Cardiac muscle cell (in vitro differentiated cells and primary cell): ENCODE measurements at places on chromosomes 4 and X. TPM values are rescaled to one million over a fixed set of nuclear protein-coding genes. Genes with fewer than 3 reads are reported as not detected.

DNA sequence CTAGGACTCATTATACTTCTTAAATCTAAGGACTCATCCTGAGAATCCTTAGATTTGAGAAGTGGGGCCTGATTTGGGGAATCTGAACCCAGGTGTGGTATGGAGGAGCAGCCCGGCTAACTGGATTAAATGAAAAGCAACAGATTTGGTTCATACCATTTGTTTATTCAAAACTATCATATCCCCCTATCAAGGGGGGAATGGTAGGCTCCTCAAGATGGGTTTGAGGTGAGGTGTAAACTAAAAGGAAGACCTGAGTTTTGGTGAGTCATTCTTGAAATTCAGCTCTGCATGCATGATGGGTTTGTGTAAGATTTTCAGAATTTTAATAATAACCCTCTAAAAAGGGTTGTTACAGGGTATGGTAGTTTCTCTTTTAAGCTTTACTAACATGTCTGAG, 53.4 kb downstream of the CASP6 start:
- no peak overlapping the region for H3K4me3 ChIP-seq
- DNase-seq, result no peak
- no peaks in the 10 kb centered on the region for H3K36me3 ChIP-seq

DNA sequence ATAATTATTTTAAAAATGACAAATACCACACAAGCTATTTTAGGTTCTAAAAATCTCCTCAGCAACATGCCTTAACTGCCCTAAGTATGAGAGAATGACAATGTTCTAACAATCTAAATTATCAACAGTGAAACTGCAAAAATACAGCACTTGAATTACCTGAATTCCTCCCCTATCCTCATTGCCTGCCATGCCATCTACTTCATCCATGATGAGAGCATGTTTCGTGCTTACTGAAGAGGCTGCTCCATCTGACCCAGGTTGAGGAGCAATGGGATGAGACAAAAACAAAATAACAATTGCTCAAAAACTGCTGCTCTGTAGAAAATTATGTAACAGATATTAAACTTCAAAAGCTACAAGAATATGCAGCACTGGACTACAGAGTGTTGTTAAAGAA, 63.3 kb downstream of the RFC1 start:
- no peak overlapping the region for H3K27ac ChIP-seq
- no peak overlapping the region for H3K4me3 ChIP-seq
- no peaks in the 10 kb centered on the region for H3K27me3 ChIP-seq

- H3K27ac ChIP-seq, result no peak overlapping the region
- H3K36me3 ChIP-seq, result no peaks in the 10 kb centered on the region
- H3K4me3 ChIP-seq, result no peak overlapping the region
- no peaks in the 10 kb centered on the region for H3K27me3 ChIP-seq
- peak; percentile 94 for DNase-seq
Observed at GRCh38 chrX:110082161-110082560, 79.2 kb downstream of the TMEM164 start.

DNA sequence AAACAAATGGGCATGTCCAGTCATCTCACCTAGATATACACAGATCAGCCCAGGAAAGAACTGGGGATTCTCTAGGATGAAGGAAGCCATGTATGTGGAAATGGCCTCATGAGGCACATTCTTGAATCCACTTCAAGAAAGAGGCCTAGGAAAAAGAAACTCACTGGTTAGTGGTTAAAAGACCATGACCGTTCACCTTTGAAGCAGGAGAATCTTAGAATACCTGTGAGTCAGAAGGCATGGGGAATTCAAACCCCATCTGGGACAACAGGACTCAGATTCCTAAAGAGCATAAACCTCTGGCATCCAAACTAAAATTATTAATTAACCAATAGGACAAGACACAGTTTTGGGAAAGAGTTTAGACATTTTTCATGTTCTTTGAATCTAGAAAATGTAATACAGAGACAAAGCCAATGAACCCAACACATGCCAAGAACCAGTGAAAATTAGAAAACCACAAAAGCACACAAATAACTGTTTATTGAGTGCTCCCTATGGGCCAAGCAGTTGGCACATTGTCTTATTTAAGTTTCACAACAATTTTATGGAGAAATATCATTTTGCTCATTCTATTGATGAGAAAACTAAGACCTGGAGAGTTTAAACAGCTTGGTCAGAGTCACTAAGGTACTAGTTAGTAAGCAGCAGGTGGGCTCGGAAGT, 97.5 kb downstream of the NPNT start:
- peaks cover 8% of the 10 kb centered on the region for H3K4me1 ChIP-seq
- H3K4me3 ChIP-seq, result no peak overlapping the region
- H3K36me3 ChIP-seq, result no peaks in the 10 kb centered on the region
- DNase-seq, result no peak

GRCh38 chrX:140507982-140508305, 3.1 kb upstream of the SOX3 start:
- H3K4me1 ChIP-seq, result no peaks in the 10 kb centered on the region
- H3K4me3 ChIP-seq, result no peak overlapping the region
- no peak overlapping the region for H3K27ac ChIP-seq
- H3K27me3 ChIP-seq, result peaks cover 99% of the 10 kb centered on the region

GRCh38 chr4:54542540-54543041, 115.2 kb upstream of the KIT start:
- DNase-seq, result no peak
- H3K27ac ChIP-seq, result no peak overlapping the region
- H3K36me3 ChIP-seq, result no peaks in the 10 kb centered on the region
- H3K27me3 ChIP-seq, result peaks cover 3% of the 10 kb centered on the region
- H3K4me3 ChIP-seq, result no peak overlapping the region
- peaks cover 17% of the 10 kb centered on the region for H3K4me1 ChIP-seq

DNA sequence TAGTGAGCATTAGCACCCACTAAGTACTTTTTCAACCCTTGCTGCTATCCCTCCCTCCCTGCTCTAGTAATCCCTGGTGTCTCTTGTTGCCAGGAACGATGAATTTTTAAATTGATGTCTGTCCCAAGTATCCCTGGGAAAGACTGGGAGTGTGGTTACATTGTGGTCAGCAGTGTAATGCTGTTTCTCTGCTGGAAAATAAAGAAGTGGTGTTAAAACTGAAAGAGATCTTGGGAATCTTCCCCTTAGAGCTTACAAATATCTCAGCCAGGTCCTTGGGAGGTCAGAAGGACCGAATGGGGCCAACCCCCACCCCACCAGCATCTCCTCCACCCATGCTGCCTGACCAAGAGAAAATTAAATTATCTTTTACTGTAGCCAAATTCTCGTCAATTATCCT, 174.5 kb upstream of the MXRA5 start:
- DNase-seq, result peak; percentile 30
- H3K4me1 ChIP-seq, result no peaks in the 10 kb centered on the region
- no peak overlapping the region for H3K27ac ChIP-seq
- no peaks in the 10 kb centered on the region for H3K27me3 ChIP-seq
- H3K4me3 ChIP-seq, result no peak overlapping the region
- H3K36me3 ChIP-seq, result no peaks in the 10 kb centered on the region

GRCh38 chr4:108303488-108304177, 134.9 kb upstream of the LEF1 start:
- no peaks in the 10 kb centered on the region for H3K4me1 ChIP-seq
- no peak overlapping the region for H3K4me3 ChIP-seq
- H3K27ac ChIP-seq, result no peak overlapping the region
- DNase-seq, result no peak
- H3K27me3 ChIP-seq, result no peaks in the 10 kb centered on the region

DNA sequence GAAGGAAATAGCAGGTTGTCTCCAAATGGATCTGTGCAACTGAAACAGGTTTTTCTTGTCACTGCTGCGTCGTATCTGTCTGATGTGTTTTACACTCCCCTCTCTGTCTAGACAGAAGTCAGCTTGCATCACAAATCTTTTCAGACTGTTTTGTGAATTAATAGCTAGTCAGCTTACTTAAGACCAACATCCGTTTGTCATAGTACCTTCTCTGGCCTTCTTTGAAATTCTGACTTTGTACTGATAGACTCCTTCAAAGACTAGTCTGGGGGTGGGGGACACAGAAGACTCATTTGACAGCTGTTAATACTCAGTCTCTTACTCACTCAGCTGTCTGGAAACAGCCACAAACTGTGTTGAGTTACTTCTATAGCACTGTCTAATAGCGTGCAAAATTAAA, 197.8 kb downstream of the PALLD start:
- DNase-seq, result peak; percentile 60
- H3K4me3 ChIP-seq, result no peak overlapping the region
- H3K4me1 ChIP-seq, result no peaks in the 10 kb centered on the region
- H3K27ac ChIP-seq, result peak overlapping the region; percentile 2

GRCh38 chr4:61741327-61742096, 541.4 kb downstream of the ADGRL3 start:
- DNase-seq, result peak; percentile 25
- no peak overlapping the region for H3K4me3 ChIP-seq
- no peaks in the 10 kb centered on the region for H3K36me3 ChIP-seq

DNA sequence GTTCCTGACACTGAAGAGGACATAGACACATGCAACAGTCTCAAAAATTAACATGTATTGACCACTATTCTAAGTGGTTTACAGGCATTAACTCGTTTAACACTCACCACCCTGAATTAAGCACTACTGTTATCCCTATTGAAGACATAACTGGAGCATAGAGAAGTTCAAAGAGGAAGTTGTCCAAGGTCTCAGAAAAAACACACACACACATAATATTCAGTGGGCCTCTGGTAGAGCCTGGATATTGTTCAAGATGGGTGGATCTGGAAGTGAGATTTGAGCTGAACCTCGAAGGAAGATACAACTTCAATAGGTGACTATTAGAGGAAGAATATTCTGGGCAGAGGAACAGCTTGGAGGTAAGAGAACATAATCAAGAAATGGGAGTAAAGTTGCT, 334.9 kb downstream of the HNRNPD start:
- no peak overlapping the region for H3K27ac ChIP-seq
- H3K36me3 ChIP-seq, result no peaks in the 10 kb centered on the region
- H3K27me3 ChIP-seq, result peaks cover 11% of the 10 kb centered on the region
- H3K4me1 ChIP-seq, result peaks cover 5% of the 10 kb centered on the region
- no peak overlapping the region for H3K4me3 ChIP-seq

DNA sequence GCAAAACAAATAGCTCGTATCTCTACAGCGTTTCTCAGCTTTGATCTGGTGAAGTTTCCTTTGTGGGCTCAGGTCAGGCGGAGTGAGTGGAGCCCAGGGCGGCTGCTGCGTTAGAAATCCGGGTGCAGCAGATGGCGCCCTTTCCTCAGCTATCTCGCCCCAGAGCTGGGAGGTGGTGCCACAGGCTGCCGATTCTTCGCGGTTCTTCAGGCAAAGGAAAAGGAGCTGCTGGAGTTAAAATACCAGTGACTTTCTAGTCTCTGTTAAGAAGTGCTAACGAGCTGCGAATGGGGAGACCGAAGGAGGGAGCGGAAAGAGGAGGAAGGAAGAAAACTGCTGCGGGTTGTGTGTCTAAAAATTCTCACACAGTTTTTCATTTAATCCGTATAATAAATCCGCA, 114.6 kb downstream of the CPE start:
- peaks cover 12% of the 10 kb centered on the region for H3K36me3 ChIP-seq
- H3K4me1 ChIP-seq, result peaks cover 2% of the 10 kb centered on the region
- DNase-seq, result peak; percentile 88
- no peak overlapping the region for H3K27ac ChIP-seq
- H3K4me3 ChIP-seq, result no peak overlapping the region

GRCh38 chrX:10420134-10420533, 200.3 kb downstream of the MID1 start:
- H3K27ac ChIP-seq, result no peak overlapping the region
- DNase-seq, result no peak
- H3K4me1 ChIP-seq, result no peaks in the 10 kb centered on the region
- no peaks in the 10 kb centered on the region for H3K36me3 ChIP-seq
- H3K4me3 ChIP-seq, result no peak overlapping the region
- no peaks in the 10 kb centered on the region for H3K27me3 ChIP-seq

DNA sequence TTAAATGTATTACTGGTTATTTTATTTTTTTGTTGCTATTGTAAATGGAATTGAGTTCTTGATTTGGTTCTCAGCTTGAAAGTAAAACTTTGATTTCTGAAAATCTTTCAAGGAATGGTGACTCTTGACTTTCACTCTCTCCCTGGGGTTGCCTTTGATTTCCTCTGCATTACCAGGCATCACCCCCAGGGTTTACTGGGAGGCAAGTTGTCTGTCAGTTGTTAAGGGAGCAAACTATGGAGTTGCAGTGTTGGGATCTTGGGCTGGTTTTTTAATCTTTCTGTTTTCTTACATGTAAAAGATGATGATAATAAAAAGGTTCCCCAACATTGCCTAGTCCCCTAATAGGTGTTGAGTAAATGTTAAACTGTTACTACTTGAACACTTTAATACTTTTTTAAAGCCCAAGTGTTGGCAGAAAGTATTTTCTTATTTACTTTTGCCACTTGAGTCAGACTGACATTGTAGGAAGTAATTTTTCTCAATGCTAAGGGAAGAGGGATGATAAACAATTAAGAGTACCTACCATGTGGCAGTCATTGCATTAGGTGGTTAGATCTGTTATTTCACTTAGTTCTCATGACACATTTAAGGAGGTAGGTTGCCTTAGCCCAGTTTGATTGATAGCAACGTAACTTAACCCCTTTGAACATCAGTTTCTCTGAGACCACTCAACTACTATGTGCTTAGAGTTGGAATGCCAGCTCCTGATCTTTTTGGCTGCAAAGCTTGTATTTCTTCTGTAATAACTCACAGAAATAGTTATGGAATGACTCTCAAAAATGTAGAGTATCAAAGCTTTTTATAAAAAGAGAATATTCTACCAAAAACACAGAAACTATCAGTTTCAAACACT, 67.1 kb downstream of the DCLK2 start:
- H3K4me1 ChIP-seq, result no peaks in the 10 kb centered on the region
- DNase-seq, result no peak
- H3K4me3 ChIP-seq, result no peak overlapping the region
- no peaks in the 10 kb centered on the region for H3K27me3 ChIP-seq

DNA sequence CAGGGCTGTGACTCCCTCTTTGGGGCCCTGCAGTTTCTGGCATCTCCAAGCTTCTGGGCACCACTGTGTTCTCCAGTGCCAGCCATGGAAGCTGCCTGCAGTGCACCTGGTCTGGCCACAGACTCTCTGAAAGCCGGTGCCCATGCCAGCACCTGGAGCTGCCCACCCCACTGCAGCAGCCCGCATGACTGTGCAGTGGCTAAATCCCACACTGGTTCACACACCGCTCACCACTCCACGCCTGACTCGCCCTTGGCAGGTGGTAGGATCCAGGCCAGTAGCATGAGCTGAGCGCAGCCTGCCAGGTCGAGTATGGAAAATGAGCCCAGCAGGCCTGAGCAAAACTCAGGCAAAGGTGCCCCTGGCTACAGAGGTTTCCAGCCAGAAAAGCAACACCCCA, 72.8 kb upstream of the INTU start:
- H3K27me3 ChIP-seq, result no peaks in the 10 kb centered on the region
- no peak overlapping the region for H3K4me3 ChIP-seq
- no peak overlapping the region for H3K27ac ChIP-seq
- no peaks in the 10 kb centered on the region for H3K36me3 ChIP-seq
- DNase-seq, result no peak

- H3K4me1 ChIP-seq, result no peaks in the 10 kb centered on the region
- no peaks in the 10 kb centered on the region for H3K36me3 ChIP-seq
- H3K4me3 ChIP-seq, result no peak overlapping the region
Observed at GRCh38 chrX:40908857-40909475, 173.6 kb upstream of the MED14 start.

The FRG2 gene
- not detected in 2 replicates for polyA plus RNA-seq

The FANCB gene
- 1.7 TPM in 1 of 2 replicates, not detected in the other for polyA plus RNA-seq

The NOP14 gene
- polyA plus RNA-seq, result 15.0 and 17.6 TPM in 2 replicates

The SMR3B gene
- polyA plus RNA-seq, result not detected in 2 replicates

The SPANXN4 gene
- not detected in 2 replicates for polyA plus RNA-seq

The MAGEA9B gene
- not detected in 2 replicates for polyA plus RNA-seq
